CD4-positive, alpha-beta T cell treated with Interleukin-12 subunit alpha and Interleukin-12 subunit beta, for 1 hour (primary cell): ENCODE measurements at places on chromosomes 1 and 21.

DNA sequence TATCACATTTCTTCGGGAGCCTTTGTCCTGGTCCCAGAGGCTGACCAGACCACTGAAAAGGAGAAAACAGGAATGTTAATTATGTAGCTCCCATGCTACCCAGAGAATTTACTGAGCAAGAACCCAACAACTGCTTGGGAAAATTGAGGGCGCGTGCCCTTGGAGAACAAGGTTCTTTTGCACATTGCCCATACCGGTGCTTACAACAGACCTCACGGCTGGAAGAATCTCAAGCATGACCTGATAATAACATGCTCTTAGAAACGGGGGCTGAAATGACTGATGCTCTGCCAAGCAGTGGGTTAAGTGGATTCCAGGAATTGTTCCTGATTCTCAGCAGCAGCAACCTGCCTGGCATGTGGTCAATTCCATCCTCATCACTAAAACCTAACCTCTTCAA is 49.3 kb upstream of the AJAP1 start:
- no peak for DNase-seq

- no peak for DNase-seq
Observed at GRCh38 chr1:169326956-169327268, 40.7 kb downstream of the NME7 start.

DNA sequence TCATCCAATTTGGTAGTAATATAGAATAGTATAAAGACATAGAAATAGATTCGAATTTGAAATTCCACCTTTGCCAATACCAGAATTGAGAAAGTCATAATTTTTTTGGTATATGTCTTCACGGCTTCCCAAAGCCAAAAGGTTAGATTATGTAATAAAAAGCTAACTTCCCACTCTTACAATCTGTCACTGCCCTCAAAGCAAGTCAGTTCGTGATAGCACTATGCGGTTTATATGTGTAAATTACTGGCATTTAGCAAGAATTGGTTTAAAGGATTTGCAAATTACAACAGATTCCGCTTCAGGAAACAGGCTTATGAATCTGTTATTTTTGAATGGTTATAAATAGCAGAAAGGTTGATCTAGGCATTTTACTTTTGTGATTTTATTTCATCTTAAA is 679.4 kb upstream of the ADGRL2 start:
- no peak for DNase-seq

- no peak for DNase-seq
Observed at GRCh38 chr1:32806290-32806689, 10.9 kb downstream of the YARS1 start.

DNA sequence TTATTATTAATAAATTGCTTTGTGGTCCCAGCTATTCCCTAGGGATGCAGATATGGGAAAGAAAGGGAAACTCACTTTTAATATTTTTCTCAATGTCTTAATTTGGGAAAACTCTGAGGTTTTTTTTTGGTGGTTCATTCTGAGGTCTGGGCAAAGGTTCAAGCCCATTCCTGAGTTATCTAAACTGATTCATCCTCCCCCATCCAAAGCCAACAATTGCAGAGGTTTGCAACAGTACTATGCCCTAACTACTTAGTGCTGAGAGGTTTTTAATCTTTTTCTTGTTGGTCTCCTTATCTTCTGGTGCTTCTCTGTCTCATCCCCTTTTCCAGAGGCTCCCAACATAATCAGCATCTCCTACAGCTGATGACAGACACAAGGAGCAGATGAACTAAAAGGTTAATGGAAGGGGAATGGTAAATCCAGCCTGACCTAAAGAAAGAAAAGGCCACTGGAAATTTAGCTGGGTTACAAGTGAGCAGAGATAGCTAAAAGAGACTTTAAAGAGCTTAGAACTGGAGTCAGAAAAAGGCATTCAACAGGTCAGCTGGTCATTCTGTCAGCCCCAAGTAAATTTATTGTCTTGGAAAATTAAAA is 390.4 kb downstream of the TGFB2 start:
- no peak for DNase-seq

GRCh38 chr1:175797576-175797975 is 54.2 kb upstream of the TNR start:
- DNase-seq = no peak
